ENCODE measurements at places on chromosomes 5 and 9.

DNA sequence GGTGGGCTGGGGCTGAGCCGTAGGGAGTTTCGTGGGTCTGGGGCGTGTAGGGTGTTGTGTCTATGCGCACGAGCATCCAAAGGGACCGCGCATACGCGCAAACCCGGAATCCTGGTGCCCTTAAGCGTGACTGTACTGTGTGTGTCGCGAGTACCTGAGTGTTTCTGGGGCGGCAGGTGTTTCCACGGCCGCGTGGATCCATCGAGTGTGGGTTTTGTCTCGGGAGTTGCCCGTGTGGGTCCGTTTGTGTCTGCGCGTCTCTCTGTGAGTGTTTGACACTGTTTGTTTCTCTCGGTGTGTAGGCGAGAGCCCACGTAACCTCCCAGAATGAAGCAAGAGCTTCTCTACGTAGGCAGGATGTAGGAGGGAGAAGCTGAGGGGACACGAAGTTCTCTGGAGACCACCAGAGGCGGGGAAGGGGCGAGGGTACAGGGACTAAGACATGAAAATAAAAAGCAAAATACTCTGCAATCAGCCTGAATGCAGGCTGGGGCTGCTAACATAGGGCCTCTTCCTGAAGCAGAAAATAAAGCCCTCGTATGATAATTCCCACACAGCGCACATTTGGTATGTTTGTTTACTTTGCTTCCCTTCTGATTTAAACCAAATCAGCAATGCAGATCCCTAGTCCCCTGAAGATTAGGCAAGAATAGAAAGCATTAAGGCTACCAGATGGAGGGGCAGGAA lies 588 bp upstream of the BRINP1 start:
- no peak for DNase-seq

DNA sequence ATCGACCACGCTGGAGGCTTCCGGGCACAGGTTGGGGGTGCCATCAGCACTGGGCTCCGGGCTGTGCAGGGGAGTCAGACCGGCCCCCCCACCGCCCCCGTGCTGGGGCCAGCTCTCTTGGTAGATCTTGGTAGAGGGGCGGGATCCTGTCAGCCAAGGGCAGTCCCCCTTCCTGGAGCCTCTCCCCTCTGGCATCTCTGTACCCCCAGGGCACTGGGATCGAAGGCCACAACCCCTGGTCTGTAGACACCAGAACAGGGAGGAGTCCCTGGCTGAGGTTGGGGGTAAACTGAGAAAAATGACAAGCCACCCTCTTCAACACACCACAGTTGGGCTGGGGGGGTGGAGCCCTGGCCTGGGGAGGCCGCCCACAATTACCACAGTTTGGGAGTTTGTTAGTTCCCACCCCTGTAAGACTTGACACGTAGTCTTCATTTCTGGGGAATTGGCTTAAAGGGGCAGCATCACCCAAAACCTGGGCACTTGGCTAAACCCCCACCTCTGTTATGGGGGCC lies 882 bp downstream of the CERCAM start:
- no peak for DNase-seq

DNA sequence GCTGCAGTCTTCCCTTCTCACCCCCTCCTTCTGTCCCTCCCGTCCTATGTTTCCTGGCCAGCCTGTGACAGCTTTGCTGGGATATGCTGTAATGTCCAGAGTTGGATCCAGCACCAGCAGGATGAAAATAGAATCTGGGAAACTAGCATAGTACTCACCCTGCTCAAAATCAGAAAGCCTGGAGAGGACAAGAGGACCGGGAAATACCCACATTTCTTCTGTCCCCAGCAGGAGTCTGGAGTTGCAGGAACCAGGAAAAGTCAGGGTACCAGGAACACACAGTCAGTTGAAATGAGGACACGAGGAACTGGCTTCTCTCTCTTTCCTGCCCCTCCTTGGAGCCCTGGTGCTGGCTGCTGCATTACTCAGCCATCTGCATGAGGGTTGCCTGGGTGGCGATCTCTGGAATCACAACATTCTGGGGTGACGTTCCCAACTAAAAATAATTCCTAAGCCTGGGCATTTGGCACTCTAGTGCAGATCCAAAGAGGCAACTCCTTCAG lies 59.6 kb upstream of the NFIL3 start:
- DNase-seq = no peak

- DNase-seq = no peak
Observed at GRCh38 chr5:15807871-15808270, 307.9 kb downstream of the FBXL7 start.

DNA sequence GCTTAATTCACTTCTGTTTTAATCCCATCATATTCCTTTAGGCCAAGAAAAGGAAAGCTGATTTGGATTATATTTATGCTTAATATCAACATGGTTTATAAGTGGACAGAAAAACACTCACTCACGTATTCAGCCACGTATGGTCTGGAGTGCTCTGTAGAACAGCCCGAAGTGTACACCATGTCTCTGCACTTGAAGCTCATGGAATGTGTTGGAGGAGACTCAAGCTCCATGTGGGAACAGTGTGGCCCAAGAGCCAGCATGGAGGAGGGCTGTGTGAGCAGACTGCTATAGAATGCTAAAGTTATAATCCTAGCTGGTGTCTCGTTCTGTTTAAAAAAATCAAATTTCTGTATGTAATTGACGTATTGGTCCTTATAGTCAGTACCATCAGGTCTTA lies 32.9 kb downstream of the OTULINL start:
- no peak for DNase-seq

- peak; percentile 32 for DNase-seq
Observed at GRCh38 chr5:122192497-122193496, 63.5 kb downstream of the ZNF474 start.

- DNase-seq = no peak
Observed at GRCh38 chr5:142239394-142240159, 85.2 kb downstream of the SPRY4 start.

- no peak for DNase-seq
Observed at GRCh38 chr5:78927657-78928282, 57.3 kb downstream of the ARSB start.

GRCh38 chr5:5979761-5980537 lies 398.4 kb downstream of the MED10 start:
- DNase-seq = no peak

- DNase-seq = no peak
Observed at GRCh38 chr5:68679041-68679440, 414.8 kb upstream of the SLC30A5 start.

DNA sequence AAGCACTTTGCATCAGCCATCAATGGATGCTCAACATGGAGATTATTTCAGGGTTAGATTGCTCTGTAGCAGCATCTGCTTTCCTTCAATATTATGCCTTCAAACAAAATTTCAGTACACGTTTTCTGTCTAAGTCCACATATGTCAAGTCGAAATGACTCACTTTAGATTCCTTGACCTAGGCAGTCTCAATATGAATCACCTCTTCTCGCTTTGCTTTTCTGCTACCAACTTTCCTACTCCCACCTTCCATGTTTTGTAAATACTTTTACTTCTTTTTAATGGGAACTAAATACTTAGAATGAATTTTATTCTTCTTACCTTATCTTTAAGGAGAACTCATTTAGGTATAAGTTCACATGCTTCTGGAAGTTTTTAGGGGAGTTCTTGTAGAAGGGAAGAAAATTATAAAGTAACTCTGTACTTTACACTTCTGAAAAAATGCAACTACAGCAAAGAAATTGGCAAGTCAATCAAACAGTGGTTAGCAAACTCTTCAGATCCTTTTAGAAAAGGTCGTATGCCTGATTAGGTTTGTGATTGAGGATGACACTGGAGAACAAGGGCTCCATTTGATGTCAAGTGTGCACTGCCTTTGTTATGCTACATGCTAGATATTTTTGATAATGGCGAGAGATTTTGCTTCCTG lies 478.5 kb upstream of the SMARCA2 start:
- DNase-seq = no peak

DNA sequence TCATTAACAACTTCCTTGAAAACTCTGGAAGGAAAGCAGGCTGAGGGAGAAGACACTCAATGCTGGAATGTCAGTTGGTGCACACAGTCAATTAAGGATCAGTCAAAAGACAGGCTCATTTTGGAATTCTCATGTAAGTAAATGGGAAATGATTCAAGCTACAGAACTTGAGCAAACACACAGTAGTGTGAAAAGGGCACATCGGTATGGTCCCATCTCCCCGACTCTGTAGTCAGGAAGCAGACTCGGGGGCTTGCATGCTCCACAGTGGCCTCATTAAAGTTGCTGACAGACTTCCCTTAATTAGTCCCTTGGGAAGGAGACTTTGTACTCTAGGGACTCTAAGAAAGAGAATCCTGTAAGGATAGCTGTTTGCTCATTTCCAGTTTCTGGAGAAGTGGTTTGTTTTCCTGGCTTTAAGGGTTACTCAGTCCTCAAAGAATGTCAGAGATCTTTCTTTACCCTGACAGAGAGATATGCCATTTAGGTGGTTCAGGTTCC lies 339.2 kb downstream of the ADAMTS6 start:
- DNase-seq = peak; percentile 8

GRCh38 chr5:163963881-163964280 lies 458.5 kb downstream of the MAT2B start:
- DNase-seq = no peak

GRCh38 chr5:72611118-72611730 lies 104.0 kb upstream of the ZNF366 start:
- peak; percentile 1 for DNase-seq

GRCh38 chr5:100840370-100840769 lies 62.7 kb downstream of the ST8SIA4 start:
- no peak for DNase-seq

GRCh38 chr5:42614509-42614908 lies 142.1 kb upstream of the CCDC152 start:
- no peak for DNase-seq

- DNase-seq = no peak
Observed at GRCh38 chr5:15623794-15624193, 123.8 kb downstream of the FBXL7 start.

DNA sequence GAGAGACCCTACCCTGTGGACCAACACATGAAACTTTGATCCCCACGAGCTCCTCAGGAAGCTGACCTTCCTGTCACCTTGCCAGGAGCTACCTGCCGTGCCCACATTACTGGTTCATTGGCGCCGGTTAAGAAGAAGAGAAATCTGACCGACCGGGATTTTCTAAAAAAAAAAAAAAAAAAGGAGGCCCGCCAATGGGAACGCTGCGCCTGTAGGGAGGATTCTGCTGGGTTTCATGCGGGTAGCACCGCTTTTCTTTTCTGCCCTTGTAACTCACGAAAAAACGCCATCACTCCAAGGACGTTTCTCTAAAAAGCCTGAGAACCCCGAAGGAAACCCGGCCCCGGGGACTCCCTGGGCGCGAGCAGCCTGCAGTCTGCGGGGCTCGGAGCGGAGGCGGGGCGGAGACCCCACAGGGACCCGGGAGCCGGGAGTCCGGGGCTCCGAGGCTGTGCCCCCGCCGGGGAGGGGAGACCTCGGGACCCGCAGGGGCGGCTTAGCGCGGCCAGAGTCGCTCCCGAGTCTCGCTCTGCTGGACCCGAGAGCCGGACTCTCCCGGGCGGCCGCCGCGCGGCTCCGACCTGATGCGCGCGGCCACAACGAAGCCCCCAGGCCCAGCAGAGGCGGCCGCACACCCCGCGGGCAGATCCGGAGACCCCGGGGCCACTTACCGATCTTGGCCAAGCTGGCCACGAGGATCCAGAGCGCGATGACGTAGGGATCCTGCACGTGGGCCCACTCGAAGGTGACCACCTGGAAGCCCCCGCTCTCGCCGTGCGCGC lies 617 bp downstream of the SLC9A3 start:
- no peak for DNase-seq

DNA sequence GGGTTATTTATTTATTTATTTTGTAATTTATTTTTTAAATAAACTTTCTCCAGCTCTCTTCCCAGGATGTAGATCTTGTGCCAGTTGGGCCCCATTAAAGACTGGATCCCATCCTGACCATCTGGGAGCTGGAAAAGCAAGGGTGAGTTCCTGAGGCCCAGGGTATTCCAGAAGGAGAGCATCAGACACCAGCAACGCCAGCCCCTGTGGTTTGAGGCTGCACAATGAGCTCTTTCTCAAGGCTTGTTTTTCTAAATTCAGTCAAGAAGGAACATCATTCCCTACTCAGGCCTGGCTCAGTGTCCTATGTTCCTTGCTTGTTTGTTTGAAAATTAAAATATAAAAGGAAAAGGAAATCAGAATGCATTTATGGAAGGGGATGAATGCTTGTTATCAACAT lies 313.3 kb downstream of the EBF1 start:
- DNase-seq = no peak

Data from NCI-H1930 (cell line).